ENCODE measurements at places on chromosomes 5 and 9.

GRCh38 chr5:66739951-66740350 is 143.8 kb downstream of the MAST4 start:
- no peak for DNase-seq

GRCh38 chr5:115487756-115488155 is 56.8 kb downstream of the FEM1C start:
- DNase-seq: no peak

DNA sequence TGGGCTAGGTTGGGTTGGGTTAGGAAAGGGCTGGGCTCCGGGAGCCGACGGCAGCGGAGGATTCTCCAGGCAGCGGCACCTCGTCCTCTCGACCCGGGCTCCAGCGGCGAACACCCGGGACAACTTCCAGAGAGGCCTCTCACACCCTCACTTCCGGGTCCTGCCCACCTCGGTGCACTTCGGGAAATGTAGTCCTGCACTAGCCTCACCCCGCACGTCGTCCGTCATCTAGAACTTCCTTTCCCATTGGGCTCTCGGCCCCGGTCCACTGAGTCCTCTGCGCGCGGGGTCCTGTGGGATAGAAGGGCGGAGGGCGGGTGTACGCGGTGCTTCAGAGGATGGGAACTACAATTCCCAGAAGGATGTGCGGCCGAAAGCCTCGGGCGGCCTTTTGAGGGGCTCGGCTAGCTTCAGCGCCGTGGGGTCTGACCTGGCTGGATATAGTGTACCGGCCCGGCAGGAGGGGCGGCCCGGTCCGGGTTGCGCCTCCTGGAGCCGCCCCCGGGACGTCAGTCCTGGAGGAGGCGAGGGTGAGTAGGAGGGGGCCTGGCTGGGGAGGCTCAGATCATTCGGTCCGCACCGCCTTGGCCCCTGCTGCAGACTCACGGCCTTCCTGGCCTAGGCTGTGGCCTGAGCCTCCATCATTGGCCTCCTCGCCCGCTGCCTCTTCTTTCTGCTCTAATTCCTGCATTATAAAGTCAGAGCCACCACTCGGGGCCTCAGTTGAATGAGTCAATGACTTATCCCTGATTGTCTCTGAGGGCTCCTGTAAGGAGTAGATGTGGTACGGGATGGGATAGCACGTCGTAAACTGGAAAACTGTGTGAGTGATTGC is at the start of the genes ERP44 and INVS:
Gene ERP44, minus strand, starts transcription at position 114 of the 835 bp plus-strand sequence. CDS start 160 bp downstream, outside the sequence.
Gene INVS, plus strand, starts transcription at position 357 of the 835 bp plus-strand sequence. CDS start 5,279 bp downstream, outside the sequence.
- DNase-seq: peak; percentile 98

DNA sequence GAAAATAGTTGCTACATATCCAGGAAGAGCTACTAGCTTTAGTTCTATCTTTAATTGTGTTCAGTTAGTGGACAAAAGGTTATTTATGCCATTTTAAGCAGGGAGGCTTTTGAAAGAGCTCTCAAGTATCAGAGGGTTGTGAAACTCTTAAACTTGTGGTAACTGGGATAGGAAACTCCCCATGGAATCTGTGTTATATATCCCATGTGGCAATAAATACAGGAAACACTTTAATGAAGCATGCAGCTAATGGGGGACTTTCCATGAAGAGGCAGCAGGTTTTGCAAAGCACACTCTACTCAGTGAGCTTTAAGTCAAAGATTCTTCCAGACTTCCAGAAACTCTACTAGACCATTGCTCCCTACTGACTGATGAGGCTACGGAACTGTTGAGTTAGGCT is 805.0 kb upstream of the C9orf72 start:
- no peak for DNase-seq

DNA sequence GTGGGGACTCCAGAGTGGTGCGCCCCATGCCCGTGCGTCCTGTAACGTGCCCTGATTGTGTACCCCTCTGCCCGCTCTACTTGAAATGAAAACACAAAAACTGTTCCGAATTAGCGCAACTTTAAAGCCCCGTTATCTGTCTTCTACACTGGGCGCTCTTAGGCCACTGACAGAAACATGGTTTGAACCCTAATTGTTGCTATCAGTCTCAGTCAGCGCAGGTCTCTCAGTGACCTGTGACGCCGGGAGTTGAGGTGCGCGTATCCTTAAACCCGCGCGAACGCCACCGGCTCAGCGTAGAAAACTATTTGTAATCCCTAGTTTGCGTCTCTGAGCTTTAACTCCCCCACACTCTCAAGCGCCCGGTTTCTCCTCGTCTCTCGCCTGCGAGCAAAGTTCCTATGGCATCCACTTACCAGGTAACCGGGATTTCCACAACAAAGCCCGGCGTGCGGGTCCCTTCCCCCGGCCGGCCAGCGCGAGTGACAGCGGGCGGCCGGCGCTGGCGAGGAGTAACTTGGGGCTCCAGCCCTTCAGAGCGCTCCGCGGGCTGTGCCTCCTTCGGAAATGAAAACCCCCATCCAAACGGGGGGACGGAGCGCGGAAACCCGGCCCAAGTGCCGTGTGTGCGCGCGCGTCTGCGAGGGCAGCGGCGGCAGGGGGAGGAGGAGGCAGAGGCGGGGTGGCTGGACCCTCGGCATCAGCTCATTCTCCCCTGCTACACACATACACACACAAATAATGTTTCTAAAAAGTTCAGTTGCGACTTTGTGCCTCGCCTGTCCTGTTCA is 668 bp downstream of the GLIS3 start:
- DNase-seq: no peak

DNA sequence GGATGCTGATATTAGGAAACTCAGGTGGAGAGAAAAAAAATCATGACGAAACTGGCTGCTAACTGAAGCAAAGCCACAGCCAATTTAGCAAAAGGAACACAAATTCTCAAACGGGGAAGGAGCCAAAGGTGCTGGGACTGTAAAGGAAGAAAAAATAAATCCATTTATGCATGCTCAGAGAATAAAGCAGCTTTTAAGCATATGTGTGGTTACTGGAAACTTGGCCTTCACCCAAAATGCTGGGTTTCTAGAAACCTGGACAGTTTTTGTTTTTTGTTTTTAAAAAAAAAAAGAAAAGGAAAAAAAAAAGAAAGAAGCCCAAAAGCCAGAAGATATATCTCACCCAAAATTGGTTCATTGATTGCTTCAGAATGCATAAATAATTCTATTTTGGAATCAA is 8.0 kb downstream of the WHRN start:
- DNase-seq: no peak

GRCh38 chr5:119168401-119168800 is 97.5 kb downstream of the DMXL1 start:
- no peak for DNase-seq

GRCh38 chr5:131706281-131706680 is 71.3 kb upstream of the RAPGEF6 start:
- no peak for DNase-seq

- peak; percentile 66 for DNase-seq
These were observed 16.6 kb upstream of the HEMGN start for GRCh38 chr9:97954550-97954989.

DNA sequence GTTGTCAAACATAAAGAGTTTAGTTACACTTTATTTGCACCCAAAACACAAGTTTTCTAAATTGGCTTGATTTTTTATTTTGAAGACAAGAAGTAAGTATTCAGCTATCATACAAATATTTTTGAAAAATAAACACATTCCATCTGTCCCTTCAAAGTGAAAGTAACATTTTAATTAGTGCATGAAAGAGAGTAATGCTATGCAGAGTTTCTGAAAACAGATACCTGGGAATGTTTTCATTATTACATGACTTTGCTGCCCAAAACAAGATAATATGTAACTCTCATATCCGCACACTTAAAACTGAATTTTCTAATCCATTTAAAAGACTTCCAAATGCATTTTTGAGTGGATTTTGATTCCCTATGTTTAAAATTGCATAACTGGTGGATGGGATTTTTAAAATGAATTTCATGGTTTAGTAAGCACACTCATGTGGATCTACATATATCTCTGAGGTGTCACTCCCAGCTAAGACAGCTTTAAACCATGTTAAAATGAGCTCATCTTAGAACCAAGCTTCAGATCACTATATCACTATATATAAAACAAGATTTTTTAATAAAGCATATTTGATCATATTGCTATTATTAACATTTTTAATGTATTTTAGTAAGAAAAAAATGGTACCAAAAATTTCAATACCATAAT is 127.5 kb downstream of the ATPSCKMT start:
- no peak for DNase-seq

DNA sequence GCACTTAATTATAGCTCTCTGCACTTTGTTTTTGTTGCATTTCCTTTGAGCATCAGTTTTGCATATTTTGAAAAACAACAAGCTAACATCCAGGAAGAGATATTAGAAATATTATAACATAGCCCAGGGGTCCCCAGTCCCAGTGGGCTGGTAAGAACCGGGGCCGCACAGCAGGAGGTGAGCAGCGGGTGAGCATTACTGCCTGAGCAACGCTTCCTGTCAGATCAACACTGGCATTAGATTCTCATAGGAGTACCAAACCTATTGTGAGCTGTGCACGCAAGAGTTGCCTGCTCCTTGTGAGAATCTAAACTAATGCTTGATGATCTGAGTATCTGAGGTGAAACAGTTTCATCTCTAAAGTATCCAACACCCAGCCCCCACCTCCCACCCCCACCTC is 675.9 kb upstream of the ZNF608 start:
- no peak for DNase-seq

- no peak for DNase-seq
These were observed 180.8 kb upstream of the GAS1 start for GRCh38 chr9:87127978-87128614.

DNA sequence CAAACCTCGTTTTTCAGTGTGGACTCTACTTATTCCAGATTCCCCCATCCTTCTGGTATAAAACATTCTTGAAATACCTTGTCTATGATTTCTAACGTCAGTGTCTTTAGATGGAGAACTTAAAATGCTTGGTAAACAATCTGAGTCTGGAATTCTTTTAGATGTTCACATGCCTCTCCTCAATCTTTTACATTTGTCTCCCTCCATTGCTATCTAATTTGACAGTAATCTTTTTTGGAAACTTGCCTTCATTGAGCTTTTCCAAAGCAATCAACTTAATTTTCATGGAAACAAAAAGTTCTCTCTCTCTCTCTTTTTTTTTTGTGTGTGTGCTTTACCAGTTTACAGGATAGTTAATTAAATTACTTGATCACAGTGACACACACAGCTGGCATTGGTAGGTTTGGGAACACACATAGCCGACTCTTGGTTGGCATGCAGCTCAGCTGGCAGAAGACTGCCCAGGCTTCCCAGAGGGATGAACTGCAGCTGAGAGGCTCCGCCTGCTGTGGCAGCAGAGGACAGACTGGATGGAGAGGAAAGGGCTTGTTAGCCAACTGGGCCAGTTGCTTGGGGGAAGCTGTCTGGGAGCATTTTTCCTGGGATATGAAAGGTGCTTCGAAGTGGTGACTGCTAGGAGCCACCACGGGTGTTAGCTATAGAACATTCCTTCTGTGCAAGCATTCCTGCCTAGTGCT is 271.3 kb downstream of the ZSWIM6 start:
- no peak for DNase-seq

DNA sequence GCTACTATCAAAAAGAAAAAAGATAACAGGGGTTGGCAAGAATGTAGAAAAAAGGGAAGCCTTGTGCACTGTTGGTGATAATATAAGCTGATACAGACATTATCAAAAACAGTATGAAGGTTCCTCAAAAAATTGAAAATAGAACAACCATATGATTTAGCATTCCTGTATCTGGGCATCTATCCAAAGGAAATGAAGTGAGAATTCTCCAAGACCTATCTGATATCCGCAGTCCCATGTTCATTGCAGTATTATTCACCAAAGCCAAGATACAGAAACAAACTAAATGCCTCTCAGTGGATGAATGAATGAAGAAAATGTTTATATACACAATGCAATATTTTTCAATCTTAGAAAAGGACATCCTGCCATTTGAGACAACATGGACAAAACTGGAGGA is 1943.3 kb downstream of the MAT2B start:
- no peak for DNase-seq

- DNase-seq: no peak
These were observed 18.5 kb upstream of the TCERG1 start for GRCh38 chr5:146428658-146429057.

DNA sequence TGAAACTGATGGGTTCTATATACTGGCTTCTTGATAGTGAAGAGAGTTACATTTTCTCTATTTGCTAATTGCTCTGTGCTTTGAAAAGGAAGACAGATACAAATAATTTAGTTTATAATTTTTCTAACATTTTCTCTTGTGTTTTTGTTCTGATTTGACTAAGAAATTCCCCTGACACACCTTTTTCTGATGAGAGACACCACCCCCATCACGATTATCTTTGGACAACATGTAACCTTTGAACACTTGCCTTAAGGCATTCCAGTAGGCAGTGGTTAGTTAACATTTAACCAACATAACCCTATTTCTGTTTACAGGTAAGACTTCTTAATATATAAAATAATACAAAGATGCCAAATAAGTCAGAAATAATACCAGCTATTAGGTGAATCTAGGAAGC is 4.1 kb upstream of the PTBP3 start:
- no peak for DNase-seq

DNA sequence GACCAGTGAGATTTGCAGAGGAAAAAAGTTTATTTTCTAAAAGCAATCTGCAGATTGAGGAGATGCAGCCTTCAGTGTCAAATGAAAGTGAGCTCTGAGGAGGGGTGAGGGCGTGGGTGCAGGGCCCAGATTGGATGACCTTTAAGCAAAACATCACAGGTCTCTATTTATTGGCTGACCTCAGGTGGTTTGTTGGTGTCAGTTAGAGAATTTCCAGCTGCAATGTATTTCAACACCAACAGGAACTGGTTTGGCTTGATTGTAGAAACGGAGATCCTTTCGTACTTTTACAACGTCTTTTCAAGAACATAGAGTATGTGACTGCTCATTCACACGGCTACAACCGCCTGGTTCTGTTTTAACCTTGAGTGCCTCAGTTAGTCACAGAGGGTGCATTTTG is 1069.1 kb downstream of the EFNA5 start:
- DNase-seq: no peak

DNA sequence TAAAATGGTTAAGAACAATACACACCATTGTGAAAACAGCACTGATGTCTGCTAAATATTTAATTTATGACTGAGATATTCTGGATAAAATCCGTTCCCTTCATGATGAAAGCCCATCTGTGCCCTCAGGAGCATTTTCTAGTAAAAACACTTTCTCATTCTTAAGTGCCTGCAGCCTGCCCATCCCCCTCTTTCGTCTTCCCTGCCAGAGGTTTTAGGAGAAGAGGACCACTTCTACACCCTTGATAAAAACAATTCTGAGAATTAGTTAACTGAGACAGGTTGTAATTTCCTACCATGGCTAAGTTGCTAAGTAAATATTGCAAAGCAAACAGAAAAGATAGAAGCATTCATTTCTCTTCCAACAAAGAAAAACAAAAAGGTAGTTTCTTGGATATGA is 272.6 kb downstream of the ATPSCKMT start:
- DNase-seq: no peak

GRCh38 chr9:32351845-32352244 is 32.6 kb upstream of the ACO1 start:
- no peak for DNase-seq
